T1000 (cell line): ENCODE measurements at places on chromosomes 4 and X.

- no peak for DNase-seq
Observed at GRCh38 chrX:148540671-148541583, 40.5 kb downstream of the AFF2 start.

- no peak for DNase-seq
Observed at GRCh38 chrX:154029439-154029838, 9.7 kb upstream of the IRAK1 start.

GRCh38 chr4:79247695-79248394, 78.0 kb downstream of the NAA11 start:
- DNase-seq = no peak

- DNase-seq = no peak
Observed at GRCh38 chrX:136318156-136318555, 17.4 kb downstream of the ADGRG4 start.

GRCh38 chrX:117969782-117970181, 146.8 kb downstream of the KLHL13 start:
- DNase-seq = no peak

GRCh38 chrX:77640702-77641101, 145.3 kb downstream of the ATRX start:
- DNase-seq = no peak

DNA sequence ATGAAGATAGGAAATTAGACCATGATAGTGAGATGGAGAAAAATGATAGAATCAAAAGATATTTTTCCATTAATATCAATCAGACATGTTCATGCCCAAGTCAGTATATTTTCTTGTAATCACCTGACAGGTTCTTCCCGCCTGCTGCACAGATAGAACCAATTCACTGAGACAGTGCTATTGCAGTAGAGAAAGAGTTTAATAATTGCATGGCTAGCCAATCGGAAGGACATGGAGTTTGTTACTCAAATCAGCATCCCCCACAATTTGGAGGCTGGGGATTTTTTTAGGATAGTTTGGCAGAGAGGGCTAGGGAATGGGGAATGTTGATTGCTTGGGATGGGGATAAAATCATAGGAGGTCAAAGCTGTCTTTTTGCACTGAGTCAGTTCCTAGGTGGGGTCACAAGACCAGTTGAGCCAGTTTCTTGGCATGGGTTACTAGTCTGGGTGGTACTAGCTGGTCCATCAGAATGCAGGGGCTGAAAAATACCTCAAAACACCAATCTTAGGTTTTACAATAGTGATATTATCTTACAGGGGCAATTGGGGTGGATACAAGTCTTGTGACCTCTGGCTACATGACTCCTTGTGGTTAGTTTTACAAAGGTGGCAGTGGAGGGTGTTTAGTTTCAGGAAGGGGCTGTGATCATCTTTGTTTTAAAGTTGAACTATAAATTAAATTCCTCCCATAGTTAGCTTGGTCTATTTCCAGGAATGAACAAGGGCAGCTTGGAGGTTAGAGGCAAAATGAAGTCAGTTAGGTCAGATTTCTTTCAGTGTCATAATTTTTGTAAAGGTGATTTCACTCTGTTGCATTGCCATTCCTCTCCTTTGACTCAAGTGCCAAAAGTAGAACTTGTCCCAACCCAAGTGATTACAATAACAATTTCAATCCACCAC, 100.3 kb upstream of the PDE5A start:
- no peak for DNase-seq

GRCh38 chr4:159047478-159048165, 55.3 kb upstream of the RAPGEF2 start:
- DNase-seq = no peak

DNA sequence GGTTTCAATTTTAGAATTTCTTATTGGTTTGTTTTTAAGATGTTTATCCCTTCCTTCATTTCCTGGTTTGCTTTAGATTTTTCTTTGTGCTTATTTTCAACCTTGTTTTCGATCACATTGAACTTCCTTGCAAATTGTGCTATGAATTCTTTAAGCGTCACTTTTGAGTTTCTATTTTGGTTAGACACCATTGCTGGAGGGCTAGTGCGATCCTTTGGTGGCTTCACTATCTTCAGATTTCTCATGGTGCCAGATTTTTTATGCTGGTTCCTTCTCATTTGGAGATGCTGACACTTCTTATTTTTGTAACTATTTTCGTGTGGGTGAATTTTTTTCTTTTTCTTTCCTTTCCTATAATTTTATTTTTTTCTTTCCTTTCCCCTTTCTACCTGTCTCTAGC, 227.2 kb upstream of the HDX start:
- no peak for DNase-seq

- DNase-seq = no peak
Observed at GRCh38 chr4:113763029-113763285, 1.4 kb upstream of the CAMK2D start.

GRCh38 chr4:101348995-101349800, 1.9 kb upstream of the PPP3CA start:
- DNase-seq = no peak

- DNase-seq = no peak
Observed at GRCh38 chrX:72536542-72536941, 36.1 kb downstream of the HDAC8 start.

GRCh38 chrX:149021159-149021558, 483.9 kb downstream of the IDS start:
- no peak for DNase-seq

DNA sequence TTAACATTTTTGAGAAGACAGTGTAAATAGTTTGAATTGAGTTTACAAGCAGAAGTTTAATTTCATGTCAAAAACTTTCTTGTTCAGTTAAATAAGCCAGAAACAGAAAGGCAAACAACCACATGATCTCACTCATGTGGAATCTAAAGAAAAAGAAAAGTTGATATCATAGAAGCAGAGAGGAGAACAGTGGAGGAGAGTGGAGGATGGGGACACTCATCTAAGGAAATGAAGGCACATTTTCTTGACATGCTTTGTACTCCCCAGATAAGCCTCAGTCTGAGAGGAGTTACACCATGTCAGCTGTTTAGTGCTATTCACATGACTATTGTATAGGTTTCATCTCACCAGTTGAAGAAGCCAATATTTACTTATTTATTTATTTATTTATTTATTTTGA, 13.5 kb downstream of the SNCA start:
- DNase-seq = no peak

- no peak for DNase-seq
Observed at GRCh38 chr4:137997496-137997895, 244.7 kb downstream of the SLC7A11 start.

DNA sequence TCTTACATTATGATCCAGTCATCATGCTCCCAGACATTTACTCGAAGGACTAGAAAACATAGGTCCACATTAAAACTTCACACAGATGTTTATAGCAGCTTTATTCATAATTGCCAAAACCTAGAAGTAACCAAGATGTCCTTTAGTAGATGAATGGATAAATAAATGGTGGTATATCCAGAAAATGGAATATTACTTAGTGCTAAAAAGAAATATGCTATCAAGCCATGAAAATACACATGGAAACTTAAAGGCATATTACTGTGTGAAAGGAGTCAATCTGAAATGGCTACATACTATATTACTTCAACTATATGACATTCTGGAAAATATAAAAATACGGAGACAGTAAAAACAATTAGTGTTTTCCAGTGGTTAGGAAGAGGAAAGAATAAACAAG, 1039.1 kb upstream of the INTU start:
- no peak for DNase-seq
